H1 (cell line): ENCODE measurements at places on chromosomes 1 and 21.

DNA sequence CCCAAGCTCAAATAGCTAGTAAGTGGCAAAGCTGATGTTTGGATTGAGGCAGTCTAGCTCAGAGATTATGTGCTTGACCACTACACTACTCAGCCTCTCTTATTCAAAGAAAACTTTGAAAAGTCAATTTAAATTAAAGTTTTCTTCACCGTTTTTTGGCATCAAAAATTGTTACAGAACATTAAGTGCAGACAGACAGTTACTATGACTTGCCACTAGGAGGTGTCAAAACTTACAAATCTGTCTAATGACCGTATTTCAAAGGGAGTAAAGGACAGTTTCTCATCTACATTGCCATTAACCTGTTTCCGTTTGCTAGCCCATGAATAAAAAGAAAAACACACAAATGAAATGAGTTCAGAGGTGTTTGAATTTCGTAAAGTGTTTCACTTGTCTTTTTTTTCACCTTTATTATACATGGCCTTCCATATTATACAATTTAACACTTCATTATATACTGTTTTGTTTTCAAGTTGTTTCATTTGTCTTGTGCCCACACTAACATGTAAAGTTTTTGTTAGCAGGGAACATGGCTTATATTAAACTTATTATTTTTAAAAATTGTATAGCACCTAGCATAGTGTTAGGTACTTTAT lies 57.4 kb upstream of the MTF2 start:
- no peak for DNase-seq

DNA sequence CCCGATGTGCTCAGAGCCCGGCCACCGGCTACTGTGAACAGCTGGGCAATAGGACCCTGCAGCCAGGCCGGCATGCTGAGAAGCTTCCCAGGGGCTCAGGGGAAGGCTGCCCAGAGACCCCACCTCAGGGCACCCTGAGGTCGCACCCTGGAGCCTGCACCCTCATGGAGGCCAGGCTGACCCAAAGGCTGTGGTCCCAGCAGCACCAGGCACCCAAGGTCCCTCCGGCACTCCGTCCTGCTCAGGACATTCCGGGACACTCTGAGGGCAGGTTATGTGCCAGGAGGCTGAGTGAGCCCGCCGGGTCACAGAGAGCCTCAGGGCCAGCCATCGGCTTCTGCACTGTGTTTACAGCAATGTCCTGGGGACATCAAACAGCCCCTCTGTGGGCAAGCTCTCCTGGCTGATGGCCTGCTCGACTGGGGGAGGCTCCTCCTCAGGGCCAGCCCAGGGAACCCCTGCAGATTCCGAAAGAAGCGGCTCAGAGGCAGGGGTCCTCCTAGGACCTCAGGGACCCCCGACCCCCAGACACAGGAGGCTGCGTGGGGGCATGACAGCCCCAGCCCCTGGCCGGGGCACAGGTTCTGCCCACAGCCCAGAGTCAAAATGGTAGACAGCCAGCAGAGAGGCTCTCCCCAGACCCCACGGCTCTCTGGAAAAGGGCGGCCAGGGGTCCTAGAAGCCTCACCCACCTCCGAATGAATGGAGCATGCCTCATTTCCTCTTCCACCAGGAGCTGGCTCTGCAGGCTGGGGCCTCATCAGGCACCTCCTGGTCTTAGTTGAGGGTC lies 8.2 kb downstream of the SLC19A1 start:
- DNase-seq, result no peak

GRCh38 chr1:3231245-3231644 lies 162.2 kb downstream of the PRDM16 start:
- no peak for DNase-seq

- DNase-seq, result no peak
These were observed 56.3 kb downstream of the ZP4 start for GRCh38 chr1:237834461-237834860.

- DNase-seq, result no peak
These were observed 12.3 kb downstream of the TNFRSF1B start for GRCh38 chr1:12179111-12179519.

DNA sequence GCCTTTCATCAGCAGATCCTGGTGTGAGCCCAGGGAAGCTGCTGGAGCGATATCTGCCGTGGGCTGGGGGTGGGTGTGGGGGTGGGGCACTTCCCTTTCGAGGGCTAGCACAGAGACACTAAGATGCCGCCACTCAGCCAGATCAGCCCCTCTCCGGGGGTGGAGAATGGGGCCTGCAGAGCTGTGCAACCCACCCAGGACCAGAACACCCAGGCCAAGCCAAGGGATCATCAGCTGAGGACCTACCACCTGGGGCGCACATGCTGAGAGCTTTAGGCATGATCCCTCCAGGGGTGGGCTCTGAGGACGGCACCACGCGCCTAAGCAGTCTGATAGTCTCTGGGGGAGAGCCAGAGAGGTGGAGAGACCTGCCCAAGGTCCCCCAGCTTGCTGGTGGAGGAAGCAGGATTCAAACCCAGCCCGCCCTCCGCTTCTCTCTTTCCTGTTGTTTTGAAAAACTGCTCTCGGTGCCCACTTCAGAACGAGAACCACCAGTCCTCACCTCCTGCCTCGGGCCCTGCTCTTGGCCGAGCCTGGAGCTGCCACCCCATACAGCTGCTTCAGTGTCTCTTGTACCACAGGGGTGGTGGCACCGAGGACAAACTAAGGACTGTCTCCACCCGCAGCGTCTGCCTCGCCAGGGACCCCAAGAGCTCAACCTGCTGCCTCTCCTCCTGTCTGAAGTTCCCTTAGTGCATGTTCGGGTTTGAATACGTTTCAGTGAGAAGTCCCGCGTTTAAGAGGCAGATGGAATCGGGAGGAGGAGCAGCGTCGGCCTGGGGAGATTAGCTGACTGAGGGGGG lies 39.7 kb upstream of the RUNX3 start:
- no peak for DNase-seq

DNA sequence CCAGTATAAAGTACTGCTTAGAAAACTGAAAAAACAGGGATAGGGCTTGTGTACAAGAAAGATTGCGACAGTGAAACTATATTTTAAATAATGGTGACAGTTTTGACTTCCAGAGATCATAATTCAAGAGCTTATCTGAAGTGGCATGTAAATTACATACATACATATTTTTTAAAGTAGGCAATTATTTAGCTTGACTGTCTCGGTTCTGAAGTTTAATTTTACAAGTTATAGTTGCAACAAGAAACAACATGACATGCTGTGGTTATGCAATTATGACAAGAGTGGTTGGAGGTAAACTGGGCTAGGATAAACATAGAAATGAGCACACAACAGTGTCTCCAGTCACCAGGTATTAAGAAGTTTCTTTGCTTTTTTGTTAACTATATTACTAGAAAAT lies 4.1 kb downstream of the C1orf21 start:
- no peak for DNase-seq

- no peak for DNase-seq
These were observed 332.7 kb downstream of the CHRM3 start for GRCh38 chr1:239718997-239719628.

DNA sequence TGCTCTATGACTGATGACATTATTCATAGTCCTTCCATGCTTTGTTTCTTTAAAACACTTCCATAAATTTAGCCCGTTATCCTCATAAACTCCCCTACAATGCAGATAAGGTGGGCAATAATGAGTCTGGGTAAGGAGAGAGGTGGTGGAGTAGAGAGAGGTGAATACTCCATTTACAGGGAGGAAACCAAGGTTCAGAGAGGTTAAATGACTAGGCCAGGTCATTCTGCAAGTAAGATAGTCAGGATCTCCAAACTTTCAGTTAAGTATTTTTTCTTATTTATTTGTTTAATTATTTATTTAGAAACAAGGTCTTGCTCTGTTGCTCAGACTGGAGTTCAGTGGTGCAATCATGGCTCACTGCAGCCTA lies 26.1 kb downstream of the PAFAH2 start:
- no peak for DNase-seq

GRCh38 chr1:29297450-29297849 lies 61.1 kb downstream of the PTPRU start:
- no peak for DNase-seq
